Pancreas (tissue), 10 donors: ENCODE measurements at places on chromosomes 12 and 14.

DNA sequence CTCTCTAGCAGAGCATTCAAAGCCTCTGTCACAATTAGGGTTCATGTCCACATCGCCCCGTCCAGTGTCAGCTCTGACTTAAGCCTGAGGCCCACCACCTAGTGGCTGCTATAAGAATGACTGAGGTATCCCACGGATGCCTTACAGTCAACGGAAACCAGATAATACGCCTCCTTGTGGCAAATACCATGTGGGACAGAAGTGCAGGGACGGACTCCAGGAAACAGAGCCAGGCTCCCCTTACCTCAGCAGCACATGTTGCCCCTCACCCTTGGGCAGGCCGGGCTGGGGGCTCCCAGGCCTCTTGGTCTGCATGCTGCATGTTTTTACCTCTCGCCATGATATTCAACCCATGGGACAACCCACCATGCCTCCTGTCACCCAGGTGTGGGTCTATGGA, 86.3 kb downstream of the VWF start:
- DNase-seq = no peak

GRCh38 chr14:100107236-100107635, 42.0 kb downstream of the EVL start:
- no peak for DNase-seq

GRCh38 chr12:42770261-42770660, 180.7 kb upstream of the PRICKLE1 start:
- DNase-seq = peak; percentile 10

DNA sequence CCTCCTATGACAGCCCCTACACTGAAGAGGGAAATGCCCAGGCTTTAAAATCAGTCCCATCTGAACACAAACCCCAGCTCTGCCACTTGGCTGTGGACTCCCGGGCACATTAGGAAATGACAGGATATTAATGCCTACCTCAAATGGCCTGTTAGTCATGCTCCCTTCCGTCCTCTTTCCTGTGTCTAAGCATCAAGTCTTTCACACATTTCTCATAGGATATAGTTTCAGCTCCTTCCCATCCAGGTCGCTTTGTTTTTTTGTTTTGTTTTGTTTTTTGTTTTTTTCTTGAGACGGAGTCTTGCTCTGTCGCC, 16.1 kb downstream of the PLEK2 start:
- DNase-seq = no peak

DNA sequence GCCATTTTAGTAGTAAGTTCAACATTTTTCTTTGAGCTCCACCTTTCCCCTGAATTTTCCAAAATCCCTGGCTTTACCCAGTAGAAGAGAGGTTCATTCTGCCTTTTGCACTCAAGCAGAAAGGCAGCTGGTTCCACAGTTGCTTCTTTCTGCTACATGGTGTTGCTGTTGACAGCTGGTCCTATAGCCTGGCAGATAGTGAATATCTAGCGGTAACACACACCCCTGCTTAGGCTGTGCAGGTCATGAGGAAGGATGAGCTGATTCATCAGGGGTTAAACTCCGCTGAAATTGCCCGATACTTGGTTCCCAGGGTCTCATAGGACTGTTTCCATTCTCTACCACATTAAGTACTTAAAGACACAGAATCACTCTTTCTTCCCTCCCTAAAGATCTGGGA, 62.4 kb downstream of the PUS7L start:
- no peak for DNase-seq

GRCh38 chr12:43167691-43168090, 384.3 kb downstream of the ADAMTS20 start:
- no peak for DNase-seq

GRCh38 chr14:36069535-36069900, 107.0 kb downstream of the PTCSC3 start:
- DNase-seq = no peak

- DNase-seq = no peak
Measured at GRCh38 chr12:27682534-27682933, 13.7 kb upstream of the REP15 start.

GRCh38 chr14:105379946-105380345, 18.4 kb upstream of the TEX22 start:
- peak; percentile 69 for DNase-seq

DNA sequence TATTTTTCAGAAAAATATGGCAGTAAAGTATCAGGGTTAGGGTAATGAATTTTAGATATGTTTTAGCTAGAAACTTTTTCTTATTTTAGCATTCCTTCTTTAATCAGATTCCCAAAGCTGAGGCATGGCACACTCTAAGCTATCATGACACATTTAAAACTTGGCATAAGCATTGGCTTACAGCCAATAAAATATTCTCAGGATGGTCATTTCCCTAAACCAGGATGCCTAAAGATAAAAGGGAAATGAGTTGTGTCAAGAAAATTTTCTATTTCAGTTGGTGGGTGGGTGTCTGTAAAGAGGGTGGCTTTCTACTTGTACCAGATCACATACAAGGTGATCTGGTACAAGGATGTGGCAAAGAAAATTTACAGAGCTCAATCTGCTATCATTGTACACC, 47.8 kb downstream of the PEBP1 start:
- DNase-seq = no peak

- DNase-seq = no peak
Measured at GRCh38 chr12:51915003-51915625, 7.8 kb downstream of the ACVRL1 start.

DNA sequence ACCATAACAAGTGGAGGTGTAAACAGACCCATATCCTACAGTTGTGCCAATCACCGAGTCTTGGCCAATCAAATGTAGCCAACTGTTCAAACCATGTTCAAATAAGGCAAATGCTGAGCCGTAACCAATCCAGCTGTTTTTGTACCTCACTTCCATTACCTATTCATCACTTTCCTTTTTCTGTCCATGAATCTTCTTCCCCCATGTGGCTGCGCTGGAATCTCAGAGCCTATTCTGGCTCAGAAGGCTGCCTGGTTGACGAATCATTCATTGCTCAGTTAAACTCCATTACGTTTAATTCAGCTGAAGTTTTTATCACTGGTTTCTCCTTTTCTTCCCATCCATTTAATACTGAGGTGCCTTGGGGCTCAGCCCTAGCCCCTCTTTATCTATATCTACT, 71.1 kb downstream of the TBC1D30 start:
- no peak for DNase-seq

DNA sequence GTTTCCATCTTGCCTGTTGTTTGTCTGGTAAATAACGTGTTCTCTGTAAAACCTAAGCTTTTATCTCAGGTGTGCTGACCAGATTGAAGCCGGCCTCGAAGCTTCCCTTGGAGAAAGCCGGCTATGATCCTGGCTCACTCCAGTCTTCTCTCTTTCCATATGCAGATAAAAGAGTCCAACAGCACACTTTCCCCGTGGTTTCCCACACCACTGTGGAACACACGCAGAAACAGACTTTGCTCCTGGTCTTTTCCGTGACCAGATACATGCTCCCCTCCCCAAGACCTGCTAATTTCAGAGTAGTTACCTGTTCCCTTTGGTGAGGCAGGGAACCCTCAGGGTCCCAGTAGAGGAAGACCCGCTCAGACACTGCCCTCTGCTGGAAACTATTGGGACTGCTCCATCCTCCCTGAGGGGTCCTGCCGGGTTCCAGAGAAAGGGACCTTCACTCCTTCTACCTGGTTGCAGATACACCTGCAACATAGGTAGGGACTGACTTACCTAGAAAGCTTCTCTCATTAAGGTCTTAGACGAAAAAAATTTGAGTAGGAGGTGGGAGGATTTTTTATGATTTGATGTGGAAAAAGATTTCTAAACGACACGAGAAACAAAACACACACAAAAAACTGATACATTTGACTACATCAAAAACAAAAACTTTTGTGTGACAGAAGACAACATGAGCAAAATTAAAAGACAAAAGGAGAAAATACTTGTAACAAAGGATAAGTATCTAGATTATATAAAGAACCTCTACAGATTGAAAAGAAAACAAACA, 415.4 kb upstream of the CCDC196 start:
- DNase-seq = peak; percentile 20

DNA sequence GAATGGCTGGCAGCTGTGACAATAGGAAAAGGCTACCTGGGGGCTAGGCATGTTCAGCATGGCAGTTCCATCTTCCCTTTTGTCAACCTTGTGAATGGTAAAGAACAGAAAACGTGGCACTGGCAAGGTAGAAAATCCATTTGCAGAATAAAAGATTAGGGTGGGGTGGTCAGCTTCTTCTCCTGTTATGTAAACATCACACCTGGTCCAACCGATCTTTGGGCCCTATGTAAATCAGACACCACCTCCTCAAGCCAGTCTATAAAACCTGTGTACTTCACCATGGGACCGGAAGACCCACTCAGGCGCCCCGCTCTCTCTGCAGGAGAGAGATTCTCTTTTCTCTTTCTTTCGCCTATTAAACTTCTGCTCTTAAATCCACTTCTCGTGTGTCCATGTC, 19.6 kb upstream of the TMEM30B start:
- no peak for DNase-seq

- DNase-seq = no peak
Measured at GRCh38 chr12:16608946-16609539, 3.1 kb upstream of the LMO3 start.

DNA sequence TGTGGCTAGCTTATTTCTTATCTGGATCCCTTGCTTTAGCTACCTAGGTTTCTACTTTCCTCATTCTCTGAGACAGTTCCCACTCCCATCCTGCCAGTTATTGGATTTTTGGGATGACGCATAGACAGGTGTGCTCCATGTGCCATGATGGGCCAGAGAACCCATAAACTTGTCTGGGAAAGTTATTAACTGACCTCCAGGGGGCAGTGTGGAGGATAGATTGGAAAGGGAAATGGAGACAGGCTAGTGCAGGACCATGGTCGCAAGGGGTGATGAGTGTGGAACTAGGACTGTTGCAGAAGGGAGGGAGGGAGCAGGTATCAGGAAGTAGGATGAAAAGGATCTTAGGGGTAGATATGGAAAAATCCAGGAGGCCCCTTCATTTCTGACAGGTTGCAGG, 80.3 kb downstream of the ESRRB start:
- DNase-seq = no peak

DNA sequence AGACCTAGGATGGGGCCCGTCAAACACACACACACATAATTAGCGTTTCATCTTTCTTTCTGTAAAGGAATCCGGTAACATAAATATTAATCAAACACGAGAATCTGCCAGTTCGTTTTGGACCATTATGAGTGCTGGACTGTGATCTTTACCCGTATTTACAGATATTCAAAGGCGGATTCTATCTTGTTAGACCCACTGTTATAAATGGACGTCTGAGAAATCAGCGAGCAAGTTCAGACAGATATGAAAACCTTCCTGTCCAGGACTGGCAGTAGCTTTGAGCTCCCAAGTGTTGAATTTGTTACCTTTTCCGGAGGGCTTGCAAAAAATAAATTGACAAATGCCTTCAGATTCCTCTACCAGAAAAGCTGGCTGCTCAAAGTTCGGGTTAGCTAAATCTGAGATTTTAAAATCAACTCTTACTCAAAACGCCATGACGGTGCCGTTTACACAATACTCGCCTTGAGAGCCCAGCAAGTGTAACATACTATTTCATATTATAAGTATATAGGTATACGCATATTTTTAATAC, 27.6 kb downstream of the BCL11B start:
- no peak for DNase-seq

DNA sequence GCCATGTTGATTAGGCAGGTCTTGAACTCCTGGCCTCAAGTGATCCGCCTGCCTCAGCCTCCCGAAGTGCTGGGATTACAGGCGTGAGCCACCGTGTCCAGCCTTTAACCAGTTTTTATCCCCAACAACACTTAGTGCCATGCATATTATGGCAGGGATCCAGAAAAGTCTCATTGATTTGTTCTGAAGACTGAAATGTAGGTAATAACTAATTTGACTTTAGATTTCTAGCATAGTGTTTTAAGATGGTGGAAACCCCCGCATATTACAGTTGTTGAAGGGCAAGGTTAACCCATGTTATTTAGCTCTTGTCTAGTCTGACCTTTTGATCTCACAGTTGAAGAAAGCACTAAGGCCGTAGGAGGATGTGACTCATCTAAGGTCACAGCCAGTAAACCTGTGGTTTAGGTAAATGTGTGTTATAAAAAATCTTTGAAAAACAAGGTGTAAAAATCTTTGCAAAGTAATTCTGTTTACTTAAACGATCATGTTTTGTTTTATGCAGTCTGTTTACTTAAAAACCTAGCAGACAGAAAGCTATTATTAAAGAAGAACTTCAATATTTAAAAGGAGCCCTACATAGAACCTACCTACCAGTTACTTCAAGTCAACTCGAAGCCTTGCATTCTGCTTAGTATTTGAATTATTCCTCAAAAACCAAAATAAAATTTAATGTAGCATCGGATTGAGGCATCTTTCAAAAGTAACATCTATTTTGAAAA, 24.8 kb downstream of the BICDL1 start:
- no peak for DNase-seq

DNA sequence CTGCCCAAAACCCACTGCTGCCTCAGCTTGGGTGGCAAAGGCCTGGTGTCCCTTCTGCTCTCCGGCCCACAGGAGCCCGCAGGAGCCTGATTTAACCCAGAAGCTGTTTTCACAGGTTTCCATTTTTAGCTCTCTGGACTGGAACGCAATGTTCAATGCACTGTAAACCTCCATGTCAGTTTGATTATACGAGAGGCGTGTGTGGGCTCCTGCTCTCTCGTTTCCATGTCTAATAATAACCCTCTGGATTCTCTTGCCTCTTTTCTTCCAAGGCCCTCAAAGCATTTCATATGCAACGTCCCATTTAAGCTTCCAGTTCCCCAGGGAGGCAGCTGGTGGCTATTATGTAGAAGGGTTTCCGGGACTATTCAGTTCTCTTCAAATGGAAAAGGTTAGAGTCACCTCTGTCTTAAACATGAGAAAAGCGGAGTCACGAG, 161.1 kb downstream of the SUDS3 start:
- DNase-seq = no peak

DNA sequence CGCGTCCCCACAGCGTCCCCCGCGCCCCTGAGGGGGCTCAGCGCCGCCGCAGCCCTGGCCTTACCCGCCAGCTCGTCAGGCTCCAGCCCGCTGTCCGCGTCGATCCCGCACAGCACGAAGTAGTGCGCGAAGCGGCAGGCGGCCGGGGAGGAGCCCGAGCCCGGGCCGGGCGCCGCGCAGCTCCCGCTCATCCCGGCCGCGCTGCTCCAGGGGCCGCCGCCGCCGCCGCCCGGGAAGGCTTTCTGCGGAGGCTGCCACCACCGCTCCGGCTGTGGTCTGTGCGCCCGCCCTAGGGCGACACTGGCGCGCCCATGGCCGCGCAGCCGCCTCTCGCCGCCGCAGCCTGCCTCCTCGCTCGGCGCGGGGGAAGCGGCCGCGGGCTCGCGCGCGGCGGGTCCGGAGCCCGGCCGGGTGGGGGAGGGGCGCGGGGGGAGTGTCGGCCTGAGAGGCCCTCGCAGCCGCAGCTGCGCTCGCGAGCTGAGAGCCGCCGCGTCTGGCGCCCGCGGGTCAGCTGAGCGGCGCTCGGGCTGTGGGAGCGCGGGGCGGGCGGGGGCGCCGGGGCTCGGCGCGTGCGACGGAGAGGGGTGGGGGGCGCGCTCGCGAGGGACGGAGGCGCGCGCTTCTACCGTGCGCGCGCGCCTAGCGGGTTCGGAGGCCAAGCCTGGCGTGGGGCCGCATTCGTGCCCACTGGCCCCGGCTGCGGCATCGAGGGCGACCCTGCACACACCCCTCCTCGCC, at the start of gene DENND5B:
DENND5B (minus strand) TSS at position 495 of the 738 bp plus-strand sequence; CDS start at position 191, 304 bp downstream.
- DNase-seq = peak; percentile 92

GRCh38 chr12:132658149-132658894, 28.8 kb downstream of the POLE start:
- DNase-seq = no peak
